Smooth muscle cell of the coronary artery (primary cell): ENCODE measurements at places on chromosomes 2 and 18. TPM values are rescaled to one million over a fixed set of nuclear protein-coding genes. Genes with fewer than 3 reads are reported as not detected.

Gene EMX1
- total RNA-seq, result not detected in 2 replicates

Gene RAB6C
- total RNA-seq, result not detected in 2 replicates

Gene CEBPZ
- total RNA-seq, result 32.5 and 52.0 TPM in 2 replicates

Gene ORC2
- total RNA-seq, result 8.9 and 9.8 TPM in 2 replicates

Gene ANKAR
- 4.4 and 9.5 TPM in 2 replicates for total RNA-seq

Gene TEX261
- total RNA-seq, result 21.4 and 25.7 TPM in 2 replicates

Gene CD302
- 2.5 and 7.7 TPM in 2 replicates for total RNA-seq

Gene GYPC
- 62.5 and 189 TPM in 2 replicates for total RNA-seq

Gene FBXO15
- total RNA-seq, result 0.23 and 0.82 TPM in 2 replicates

Gene TMEM247
- not detected in 2 replicates for total RNA-seq

Gene LOXHD1
- total RNA-seq, result 0.94 TPM in 1 of 2 replicates, not detected in the other
